ENCODE measurements at places on chromosomes 2 and 18.

DNA sequence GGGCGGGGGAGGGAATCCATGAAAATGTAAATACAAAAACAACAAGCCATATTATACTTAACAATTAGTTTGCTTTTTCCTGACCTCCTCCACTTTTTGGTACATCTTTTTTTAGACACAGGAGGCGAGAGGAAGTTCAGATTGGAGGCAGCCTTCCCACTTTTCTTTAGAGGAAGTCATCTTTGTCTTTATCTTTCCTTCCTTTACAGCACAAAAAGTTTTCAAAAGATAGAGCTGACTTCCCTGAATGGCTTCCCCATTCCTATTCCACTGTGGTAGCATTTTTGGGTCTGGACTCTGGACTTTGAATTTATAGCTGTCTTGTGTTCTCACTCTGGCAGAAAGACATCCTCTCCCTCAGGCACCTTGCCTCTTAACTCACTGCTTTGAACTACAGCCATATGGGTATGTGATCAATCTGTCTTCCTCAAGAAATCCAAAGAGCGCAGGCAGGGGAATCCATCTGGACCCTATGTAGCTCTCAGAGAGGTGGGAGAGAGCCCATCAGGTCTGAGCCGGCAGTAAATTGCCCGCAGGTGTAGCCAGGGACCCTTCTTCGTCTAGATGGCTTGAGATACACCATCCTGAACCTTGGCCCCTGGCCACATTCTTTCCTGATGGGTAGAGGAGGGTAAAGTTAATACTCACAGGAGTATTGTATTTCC lies 101.9 kb downstream of the AQP4 start:
- DNase-seq = no peak

DNA sequence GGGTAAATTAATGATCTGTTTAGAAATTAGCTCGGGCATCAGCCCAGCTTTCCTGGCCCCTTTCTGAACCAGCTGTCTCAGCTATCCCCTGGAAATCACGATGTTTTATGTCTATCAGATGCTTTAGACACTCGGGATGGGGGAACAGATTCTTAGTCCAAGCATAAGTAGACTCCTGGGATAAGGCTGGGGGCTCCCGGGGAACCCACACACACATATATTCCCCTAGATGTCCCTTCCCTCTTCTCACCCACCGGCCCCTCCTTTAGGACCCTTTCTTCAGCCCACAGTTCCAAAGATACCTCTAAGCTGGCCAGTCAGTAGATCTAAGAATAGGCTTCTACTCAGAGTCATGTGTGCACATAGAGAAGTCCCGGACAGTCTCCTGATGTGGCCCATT lies 151.5 kb upstream of the COPS8 start:
- no peak for DNase-seq

DNA sequence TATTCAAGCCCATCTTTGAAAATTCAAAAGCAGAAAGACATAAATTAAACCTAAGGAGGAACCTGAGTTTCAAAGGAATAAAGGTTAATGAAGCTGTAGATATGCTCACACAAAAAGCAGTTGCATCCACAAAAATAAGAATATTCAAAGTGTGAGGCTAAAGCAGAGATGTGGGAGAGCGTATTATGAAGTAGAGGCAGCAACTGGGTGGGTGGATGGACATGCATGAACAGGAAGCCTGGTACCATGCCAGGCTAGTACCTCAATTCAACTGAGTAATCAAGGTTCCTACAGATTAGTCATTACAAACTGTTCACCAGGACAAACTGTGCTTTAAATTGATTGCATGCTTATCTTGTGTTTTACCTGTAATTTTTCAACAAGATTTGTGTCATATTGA lies 330.0 kb upstream of the PKDCC start:
- DNase-seq = peak; percentile 16

- DNase-seq = no peak
These were observed 272.8 kb upstream of the MMADHC start for GRCh38 chr2:149860276-149860921.

DNA sequence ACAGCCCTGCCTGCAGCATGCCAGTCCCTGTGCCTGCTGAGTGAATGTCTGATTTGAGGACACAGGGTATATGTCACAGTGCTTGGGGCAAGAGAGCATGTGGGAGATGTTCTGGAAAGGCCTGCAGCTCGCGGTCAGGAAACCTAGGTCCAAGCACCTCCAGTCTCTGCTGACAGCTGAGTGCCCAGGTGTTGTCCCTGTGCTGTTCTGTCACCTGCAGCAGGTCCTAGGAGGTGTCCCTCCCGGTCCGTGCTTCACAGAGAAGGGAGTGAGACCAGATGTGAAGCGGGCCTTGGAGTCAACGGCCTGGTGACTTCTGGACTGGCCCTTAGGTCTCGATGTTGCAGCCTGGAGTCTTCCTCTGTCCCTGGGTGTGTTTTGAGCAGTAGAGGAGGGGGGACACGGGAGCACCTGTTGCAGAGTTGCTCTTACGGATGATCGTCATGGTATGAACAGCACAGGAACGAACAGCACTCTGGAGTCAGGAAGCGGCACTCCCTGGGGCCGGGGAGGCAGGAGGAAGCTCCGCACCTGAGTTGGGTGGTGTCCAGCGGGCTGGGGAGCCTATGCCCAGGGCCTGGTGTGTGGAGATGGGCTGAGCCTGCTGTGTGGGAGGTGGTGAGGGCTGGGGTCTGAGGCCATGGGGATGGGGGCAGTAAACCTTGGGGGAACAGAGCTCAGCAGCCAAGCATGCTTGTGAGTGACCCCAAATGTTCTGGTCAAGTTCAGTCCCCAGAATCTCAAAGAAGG lies 21.6 kb upstream of the ARHGEF4 start:
- DNase-seq = no peak

GRCh38 chr18:35692866-35693265 lies 111.3 kb downstream of the GALNT1 start:
- no peak for DNase-seq

GRCh38 chr2:208627110-208627884 lies 220.7 kb downstream of the PTH2R start:
- no peak for DNase-seq

DNA sequence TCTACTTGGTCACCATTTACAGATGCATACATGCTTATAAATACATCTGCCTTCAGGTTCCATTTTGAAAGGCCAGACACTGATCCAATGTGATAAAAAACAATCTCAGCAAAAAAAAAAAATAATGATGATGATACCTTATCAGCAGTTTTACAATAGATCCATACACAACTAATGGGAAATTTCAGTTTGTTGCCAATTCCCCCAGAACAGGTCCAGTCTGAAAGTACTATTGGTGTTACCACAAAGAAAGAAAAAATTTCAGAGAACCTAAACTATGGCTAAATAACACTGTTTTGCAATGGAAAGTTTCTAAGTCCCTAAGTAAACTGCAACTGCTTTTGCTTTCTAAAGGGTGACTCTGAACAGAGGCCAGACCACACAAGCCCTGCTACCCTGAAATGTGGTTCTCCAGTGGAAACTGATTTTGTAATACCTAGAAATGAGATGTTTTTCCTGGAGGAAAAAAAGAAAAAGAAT lies 54.1 kb downstream of the LPIN2 start:
- DNase-seq = no peak

DNA sequence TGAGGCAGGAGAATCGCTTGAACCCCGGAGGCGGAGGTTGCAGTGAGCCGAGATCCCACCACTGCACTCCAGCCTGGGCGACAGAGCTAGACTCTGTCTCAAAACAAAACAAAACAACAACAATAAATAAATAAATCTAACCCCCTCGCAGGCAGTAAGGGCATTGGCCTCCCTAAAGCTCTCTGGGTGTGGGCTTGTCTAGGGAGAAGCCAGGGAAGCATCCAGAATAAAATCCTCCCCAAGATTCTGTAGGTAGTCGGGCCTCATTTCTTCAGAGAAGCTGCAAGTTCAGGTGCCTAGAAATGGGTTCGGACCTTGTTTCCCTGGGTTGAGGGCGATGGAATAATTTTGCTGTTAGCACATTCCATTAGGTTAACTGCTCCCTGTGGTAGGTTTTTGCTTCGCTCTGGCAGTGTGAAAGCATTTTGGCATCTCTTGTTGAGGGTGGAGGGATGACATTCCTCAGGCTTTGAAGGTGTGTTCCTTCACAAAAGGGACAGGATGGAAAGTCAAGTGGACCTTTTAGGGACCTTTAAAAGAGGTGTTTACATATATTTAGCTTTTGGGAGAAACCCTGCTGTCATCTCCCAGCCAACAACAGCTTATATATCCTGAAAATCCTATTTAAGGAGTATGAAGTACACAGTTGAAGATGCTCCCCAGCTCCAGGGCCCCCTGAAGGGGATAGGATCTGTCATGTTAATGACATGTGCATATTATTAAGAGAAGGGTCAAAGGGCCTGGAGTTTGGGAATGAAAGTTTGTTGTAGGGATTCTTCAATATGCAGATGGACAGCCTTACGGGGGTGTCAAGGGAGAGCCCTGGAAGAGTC lies 17.7 kb downstream of the MYCN start:
- DNase-seq = no peak

DNA sequence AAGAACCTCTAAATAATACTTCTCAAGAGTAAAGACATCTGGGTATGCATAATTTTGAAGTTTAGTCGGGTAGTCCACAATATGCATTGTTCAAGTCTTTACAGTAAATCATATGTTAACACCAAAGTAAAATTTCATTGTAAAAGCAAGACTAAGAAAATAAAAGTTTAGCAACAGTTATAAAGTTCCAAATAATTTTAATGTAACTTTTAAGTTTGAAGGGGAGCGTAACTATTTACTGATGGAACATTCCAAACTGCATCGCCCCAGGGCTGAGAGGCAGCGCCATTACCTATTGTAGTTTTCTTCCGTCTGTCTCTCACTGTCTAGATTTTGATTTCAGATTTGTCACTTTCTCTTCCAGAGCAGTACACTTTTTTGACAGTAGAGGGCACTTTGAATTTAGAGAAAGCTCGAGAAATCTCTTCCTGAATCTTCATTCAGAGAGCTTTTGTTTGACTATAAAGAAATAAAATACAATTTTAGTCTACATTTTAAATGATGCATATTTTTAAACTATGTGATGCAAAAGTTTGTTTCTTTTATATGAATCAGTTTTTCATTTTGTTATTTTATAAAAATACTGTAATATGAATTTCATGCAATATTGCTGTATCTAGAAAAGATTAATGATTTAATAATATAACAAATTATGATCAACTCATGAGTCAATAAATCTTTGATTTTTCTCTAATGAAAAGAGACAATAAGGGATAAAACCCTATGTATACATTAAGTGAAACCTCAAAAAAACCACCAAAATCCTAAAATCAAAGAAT lies 389.8 kb downstream of the FIGN start:
- peak; percentile 8 for DNase-seq

DNA sequence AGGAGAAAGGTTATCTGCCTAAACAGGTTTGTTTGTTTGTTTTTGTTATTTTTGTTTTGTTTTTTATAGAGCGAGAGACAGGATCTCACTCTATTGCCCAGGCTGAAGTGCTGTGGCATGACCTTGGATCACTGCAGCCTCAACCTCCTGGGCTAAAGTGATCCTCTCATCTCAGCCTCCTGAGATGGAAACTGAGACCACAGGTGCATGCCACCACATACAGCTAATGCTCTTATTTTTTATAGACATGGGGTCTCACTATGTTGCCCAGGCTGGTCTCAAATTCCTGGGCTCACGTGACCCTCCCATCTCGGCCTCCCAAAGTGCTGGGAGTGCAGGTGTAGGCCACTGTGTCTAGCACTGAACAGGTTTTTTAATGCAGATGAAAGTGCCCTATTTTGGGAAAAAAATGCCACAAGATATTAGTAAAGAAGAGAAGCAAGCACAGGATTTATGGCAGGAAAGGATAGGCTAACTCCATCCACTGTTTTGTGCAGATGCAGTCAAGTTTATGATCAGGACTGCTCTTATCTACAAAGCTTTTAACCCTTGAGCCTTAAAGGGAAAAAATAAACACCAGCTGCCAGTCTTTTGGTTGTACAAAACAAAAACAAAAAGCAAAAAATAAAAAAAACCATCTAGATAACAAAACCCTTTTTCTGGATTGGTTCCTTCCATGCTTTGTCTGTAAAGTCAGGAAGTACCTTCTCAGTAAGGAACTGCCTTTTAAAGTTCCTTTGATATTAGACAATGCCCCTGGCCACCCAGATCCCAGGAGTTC lies 29.4 kb downstream of the MAP4K3 start:
- DNase-seq = no peak

- DNase-seq = no peak
These were observed 49.7 kb upstream of the ODC1 start for GRCh38 chr2:10497797-10498251.

GRCh38 chr2:162748566-162749215 lies 89.9 kb downstream of the KCNH7 start:
- DNase-seq = no peak

DNA sequence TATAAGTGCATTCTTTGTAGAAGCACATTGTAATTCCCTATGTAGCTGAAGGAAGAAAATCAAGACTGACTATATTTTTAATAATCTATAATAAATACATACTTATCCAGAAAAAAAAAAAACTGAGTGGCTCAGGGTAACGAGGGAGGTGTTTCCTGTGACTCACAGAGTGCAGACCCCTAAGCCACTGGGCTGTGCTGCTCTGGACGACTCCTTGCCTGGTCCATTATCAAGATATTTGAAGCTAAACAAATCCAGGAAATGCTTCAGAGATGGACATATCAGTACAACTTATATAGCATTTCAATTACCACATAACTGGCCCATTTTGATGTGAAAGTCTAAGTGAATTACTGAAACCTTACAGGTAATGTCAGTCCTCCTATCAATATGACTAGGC lies 80.6 kb downstream of the PIGN start:
- no peak for DNase-seq

Data from germinal center (tissue), 1 donor.